ENCODE measurements at places on chromosomes 5 and 9.

- no peak for DNase-seq
Measured at GRCh38 chr5:57002959-57003485, 51.1 kb upstream of the MIER3 start.

DNA sequence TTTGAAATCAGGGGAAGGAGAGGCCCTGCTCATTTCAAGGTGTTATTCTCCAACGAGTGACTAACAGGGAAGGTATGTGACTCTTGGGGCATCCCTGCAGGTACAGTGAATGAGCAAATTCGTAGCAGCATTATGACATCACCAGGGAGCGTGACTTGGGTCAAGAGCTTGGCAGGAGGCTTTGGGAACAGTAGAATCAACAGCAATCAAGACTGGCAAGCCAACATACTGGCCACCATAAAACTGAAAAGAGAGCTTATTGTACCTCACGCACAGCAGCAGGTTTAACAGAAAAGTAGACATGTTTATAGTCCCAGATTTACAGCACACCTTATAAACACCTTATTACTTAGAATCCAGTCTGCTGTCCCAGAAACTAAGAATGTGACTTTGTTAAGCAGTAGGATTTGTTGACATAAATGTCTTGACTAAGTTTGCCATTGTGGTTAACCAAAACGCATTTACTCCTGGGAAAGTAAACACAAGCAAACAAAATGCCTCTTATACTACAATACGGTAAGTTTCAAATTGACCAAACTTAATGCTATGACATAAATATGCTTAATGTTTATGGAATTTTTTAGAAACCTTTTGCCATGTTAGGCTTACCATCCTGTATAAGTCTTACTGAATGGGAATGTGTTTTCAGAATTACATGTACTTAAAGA is 297.8 kb downstream of the NPR3 start:
- no peak for DNase-seq

DNA sequence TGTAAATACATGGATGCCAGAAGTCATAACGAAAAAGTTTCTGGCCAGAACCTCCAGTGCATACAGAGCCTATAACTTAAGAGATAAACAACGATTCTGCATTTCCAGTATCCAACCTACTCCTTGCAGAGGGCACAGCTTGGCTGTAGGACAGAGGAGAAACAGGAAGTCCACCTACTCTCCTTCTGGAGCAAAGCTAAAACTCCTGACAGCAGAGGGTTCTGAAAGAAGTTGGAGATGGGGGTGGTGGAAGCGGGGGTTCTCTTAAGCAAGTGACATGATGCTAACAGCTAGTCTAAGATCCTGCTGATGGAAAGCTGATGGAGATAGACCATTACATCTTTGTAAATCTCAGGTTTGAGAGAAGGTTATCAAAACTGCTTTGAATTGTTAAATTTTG is 35.5 kb upstream of the CTNNAL1 start:
- DNase-seq, result no peak

DNA sequence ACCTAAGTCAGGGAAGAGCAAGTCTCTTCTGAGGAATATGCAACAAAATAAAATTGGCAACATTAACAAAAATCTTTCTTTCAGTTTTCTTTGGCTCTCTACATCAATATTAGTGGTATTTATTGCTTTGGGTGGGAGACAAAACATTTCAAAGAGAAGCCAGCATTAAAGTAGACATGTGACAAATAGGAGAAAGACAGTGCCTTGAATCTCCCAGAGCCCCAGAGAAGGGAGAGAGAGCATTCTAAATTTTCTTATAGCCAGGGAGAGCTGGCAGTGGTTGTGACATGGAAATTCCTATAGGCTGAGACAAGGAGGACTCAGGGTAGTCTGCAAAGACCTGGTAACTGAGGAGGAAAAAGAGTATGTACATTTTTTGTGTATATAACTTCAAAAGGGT is 79.4 kb upstream of the NREP start:
- no peak for DNase-seq

- DNase-seq, result no peak
Measured at GRCh38 chr9:134349936-134350335, 23.7 kb downstream of the RXRA start.
